ENCODE measurements at places on chromosomes 6 and 20. TPM values are rescaled to one million over a fixed set of nuclear protein-coding genes. Genes with fewer than 3 reads are reported as not detected.

The HLA-DPA1 gene
- total RNA-seq: 35.8 TPM

GRCh38 chr6:154815938-154816820, 83.0 kb downstream of the SCAF8 start:
- no peak for DNase-seq

GRCh38 chr6:2752477-2753109, 1.9 kb upstream of the MYLK4 start:
- DNase-seq: no peak

DNA sequence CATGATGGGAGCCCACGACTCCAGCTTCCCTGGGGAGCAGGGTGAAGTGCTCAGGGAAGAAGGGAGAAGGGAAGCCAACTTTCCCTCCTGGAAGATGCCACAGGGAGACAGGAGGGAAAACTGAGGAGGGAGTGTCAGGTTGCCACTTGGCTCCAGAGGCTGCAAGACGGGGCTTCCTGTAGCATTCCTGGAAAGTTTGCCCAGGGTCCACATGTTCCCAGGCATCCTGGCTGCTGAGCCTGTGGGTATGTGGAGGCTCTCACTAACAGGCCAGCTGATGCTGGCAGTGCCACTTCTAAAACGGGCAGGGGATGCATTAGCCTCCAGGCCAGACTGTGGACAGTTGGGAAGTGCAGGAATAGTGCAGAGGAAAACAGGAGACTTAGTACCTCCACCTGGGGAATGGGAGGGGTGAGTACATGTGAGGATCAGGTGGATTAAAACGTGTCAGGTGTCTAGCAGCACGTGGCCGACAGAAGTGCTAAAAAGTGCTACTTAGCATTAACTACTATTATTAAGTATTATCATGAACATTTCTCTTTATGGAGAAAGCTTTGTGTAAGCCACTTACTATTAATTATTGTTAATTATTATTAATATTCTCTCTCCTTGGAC, 33.2 kb downstream of the BANF2 start:
- no peak for DNase-seq

GRCh38 chr6:110858562-110859214, 15.9 kb upstream of the AMD1 start:
- DNase-seq: no peak

DNA sequence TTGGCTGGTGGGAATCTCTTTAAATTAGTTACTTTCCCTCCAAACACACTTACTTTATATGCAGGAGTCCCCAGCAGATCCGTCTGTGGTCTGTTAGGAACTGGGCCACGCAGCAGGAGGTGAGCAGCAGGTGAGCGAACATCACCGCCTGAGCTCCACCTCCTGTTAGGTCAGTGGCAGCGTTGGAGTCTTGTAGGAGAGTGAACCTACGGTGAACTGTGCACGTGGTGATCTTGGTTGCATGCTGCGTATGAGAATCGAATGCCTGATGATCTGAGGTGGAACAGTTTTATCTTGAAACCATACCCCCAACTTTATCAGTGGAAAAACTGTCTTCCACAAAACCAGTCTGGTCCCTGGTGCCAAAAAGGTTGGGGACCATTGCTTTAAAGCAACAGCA, 5.0 kb downstream of the SERPINB6 start:
- DNase-seq: no peak

- DNase-seq: no peak
Observed at GRCh38 chr20:2124564-2125213, 23.1 kb downstream of the STK35 start.

- no peak for DNase-seq
Observed at GRCh38 chr6:64580346-64580745, 944.7 kb downstream of the PHF3 start.

All from cardiac septum (tissue), 1 donor.